ENCODE measurements at places on chromosomes 5 and 9.

DNA sequence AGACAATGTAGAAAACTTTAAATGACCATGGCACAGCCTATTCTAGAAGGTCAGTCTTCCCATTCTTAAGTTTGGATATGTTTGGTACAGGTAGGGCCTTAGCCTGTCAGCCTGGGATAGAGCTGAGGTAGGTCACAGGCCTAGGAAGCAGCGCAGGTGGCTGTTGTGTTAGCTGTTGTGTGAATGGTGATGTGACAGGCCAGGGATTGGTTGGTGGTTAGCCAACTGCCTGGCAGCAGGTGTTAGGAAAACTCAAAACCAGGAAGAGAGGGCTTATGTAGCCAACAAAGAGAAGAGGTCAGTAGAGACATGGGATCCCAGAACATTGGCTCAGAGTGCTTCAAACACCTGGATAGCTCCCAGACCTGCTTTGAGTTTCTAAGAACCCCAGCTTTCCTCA, 84.2 kb downstream of the FBXO38 start:
- no peak for DNase-seq

DNA sequence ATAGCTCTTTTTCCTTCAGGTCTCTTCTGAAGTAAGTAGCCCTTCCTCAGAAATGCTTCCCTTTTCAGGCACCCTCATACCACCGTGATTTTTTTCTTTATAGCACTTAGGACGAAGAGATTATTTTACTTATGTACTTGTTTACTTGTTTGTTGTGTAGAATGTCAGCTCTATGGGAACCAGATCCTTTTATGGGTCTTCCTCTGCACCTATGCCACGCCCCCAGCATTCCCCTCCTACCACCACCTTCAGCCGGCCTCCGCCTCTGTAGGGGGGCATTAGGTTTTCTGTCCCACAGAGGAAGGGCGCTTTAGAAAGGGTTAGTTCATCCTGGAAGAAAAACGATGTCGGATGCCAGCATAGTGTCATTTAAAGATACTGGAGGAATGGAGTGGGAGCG, 1.8 kb downstream of the CDKN2B-AS1 start:
- DNase-seq = peak; percentile 71

GRCh38 chr9:34362614-34363214, 14.0 kb downstream of the MYORG start:
- no peak for DNase-seq

DNA sequence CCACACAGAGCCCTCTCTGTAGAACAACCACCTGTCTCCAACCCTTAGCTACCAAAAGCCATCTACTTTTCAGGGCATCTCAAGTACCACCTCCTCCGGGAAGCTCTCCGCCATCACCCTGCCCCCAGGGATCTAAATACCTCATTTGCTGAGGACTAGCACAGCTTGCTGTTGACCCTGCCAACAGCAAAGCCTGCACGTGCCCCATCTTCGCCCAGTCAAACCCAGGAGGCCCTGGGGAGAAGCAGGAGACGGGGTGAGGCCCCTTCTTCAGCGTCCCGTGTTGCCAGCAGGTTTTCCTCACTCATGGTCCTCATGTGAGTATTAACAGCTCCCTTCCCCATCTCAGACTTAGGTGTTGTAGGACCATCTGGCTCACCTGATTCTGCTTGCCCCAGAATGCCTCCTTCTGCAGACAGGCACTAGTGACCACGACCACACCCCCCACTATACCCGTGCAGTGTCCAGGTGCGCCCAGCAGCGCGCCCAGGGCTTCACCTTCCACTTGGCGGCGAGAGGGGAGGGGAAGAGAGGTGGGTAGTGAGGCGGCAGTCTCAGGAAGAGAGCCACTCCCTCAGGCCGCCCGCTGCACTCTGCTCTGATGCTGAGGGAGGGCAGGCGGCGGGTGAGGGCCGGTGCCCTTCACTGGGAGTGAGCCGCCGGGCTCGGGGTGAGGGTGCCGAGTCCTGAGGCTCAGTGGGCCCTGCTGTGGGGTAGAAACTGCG, 11.1 kb downstream of the VAV2 start:
- DNase-seq = no peak

DNA sequence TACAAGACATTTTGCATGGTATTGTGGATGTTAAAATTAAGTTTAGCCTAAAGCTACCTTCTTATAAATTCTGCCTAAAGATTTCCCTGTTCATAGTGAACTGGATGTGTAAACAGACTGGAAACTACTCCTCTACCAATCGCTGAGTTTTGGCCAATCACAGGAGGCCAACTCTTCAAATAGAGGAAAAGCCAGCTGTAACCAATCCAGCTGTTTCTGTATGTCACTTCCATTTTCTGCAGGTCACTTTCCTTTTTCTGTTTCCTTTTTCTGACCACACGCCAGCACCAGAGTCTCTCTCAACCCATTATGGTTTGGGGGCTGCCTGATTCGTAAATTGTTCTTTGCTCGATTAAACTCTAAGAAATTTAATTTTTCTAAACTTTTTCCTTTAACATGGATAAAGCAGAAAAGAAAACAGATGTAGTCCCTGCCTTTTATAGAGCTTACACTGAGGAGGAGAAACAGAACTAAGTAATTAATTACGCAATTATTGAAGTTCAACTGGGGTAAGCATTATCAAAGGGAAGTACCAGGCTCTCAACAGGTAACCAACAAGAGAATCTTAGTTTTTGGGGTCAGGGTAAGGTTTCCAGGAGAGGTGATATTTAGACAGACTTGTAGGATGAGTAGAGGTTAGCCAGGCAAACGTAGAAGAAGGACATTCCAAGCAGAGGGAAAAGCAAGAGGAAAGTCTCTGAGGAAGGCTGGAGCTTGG, 27.7 kb downstream of the RANBP3L start:
- DNase-seq = no peak
